ENCODE measurements at places on chromosomes 3 and 15.

DNA sequence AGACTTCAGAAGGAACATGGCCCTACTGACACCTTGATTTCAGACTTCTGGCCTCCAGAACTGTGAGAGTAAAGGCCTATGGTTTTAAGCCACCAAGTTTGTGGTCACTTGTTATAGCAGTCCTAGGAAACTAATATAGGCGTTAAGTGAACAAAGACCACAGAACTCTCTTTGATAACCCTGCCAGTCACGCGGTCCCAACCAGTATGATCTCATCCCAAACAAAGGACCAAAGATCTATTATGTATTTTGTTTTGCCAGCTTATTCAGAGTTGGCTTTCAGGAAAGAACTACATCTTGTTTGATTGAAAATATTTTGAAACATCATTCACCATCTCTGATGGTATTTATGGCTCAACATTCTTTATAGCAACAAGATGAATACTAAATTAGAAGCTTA is 294.4 kb upstream of the SLCO3A1 start:
- no peaks in the 10 kb centered on the region for H3K27me3 ChIP-seq
- H3K36me3 ChIP-seq = no peaks in the 10 kb centered on the region
- no peaks in the 10 kb centered on the region for H3K4me1 ChIP-seq
- no peak overlapping the region for H3K27ac ChIP-seq
- H3K4me3 ChIP-seq = no peak overlapping the region

GRCh38 chr15:26038693-26039092 is 175.6 kb upstream of the ATP10A start:
- H3K36me3 ChIP-seq = no peaks in the 10 kb centered on the region
- H3K27me3 ChIP-seq = no peaks in the 10 kb centered on the region
- no peak for DNase-seq
- no peak overlapping the region for H3K4me3 ChIP-seq

DNA sequence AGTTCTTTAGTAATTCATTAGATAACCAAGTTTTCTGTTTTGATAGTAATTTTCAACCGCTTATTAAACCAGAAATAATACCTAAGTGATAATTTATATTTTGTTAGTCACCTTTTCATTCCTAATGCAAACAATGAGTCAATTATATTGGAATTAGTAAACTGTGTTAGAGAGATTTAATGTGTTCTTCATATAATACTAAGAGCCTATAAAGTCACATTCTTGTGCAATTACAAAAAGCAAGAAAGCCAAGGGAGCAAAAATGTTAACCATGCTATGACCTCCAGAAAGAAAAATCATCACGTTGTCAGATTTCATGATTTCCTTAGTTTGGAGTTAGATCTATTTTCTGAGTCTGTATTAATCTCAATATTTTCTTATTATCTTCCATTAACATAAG is 108.8 kb upstream of the SAMMSON start:
- H3K4me3 ChIP-seq = no peak overlapping the region
- H3K27ac ChIP-seq = no peak overlapping the region
- peaks cover 2% of the 10 kb centered on the region for H3K27me3 ChIP-seq
- no peak for DNase-seq

GRCh38 chr3:31116651-31117050 is 222.2 kb upstream of the GADL1 start:
- no peak overlapping the region for H3K27ac ChIP-seq
- no peaks in the 10 kb centered on the region for H3K27me3 ChIP-seq
- H3K4me3 ChIP-seq = no peak overlapping the region
- no peaks in the 10 kb centered on the region for H3K4me1 ChIP-seq
- DNase-seq = no peak
- no peaks in the 10 kb centered on the region for H3K36me3 ChIP-seq

GRCh38 chr15:62456011-62456920 is 291.2 kb upstream of the C2CD4B start:
- no peaks in the 10 kb centered on the region for H3K27me3 ChIP-seq
- H3K4me3 ChIP-seq = no peak overlapping the region
- peaks cover 5% of the 10 kb centered on the region for H3K4me1 ChIP-seq
- H3K27ac ChIP-seq = no peak overlapping the region
- no peak for DNase-seq

DNA sequence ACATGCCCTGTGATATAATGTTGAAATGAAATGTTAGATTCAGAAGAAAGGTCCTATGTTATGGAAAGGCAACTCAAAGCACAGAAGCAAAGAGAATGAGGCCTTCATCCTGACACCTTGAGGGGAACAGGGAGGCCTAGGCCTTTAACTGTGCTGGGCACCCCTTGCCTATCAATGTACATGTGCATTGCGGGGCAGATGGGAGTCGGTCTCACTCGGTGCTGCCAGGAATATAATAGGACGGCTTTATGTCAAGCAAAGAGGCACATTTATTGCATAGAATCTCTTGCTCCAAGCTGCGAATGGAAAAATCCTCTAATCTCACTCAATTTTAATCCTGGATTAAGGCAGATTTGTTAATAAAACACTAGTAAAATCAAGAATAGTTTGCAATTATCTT is 301.0 kb upstream of the SOX14 start:
- H3K4me1 ChIP-seq = no peaks in the 10 kb centered on the region
- H3K36me3 ChIP-seq = no peaks in the 10 kb centered on the region
- no peak overlapping the region for H3K4me3 ChIP-seq
- H3K27ac ChIP-seq = no peak overlapping the region
- H3K27me3 ChIP-seq = no peaks in the 10 kb centered on the region
- DNase-seq = no peak

DNA sequence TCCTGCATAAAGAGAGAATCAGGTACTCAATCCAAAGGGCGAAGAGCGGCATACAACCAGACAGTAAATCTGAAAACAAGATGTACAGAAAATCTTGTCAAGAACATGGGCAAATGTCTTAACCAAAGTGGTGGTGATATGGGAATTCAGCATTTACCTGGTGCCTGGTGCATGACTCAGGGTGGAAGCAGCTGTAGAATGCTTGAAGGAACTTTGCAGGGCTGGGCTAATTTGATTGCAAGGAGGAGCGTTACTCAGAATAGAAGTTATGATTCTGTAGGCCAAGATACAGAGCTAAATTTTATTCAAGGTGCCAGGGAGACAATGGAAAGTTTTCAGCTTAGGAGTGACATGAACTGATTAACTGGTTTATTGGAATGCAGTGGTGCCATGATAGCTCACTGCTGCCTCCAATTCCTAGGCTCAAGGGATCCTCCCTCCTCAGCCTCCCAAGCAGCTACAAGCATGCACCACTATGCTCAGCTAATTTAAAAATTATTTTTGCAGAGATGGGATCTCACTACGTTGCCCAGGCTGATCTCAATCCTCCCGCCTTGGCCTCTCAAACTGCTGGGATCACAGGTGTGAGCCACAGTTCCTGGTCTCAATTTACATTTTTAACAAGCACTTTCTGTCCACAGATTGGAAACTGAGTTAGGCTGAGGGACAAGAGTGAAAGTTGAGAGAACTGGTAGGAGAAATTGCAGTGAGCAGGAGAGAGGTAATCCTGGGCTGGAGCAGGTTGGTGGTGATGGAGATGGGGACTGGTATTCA is 91.5 kb upstream of the TBC1D5 start:
- H3K27ac ChIP-seq = no peak overlapping the region
- no peaks in the 10 kb centered on the region for H3K27me3 ChIP-seq
- no peak overlapping the region for H3K4me3 ChIP-seq
- no peaks in the 10 kb centered on the region for H3K4me1 ChIP-seq
- H3K36me3 ChIP-seq = no peaks in the 10 kb centered on the region

GRCh38 chr15:39403640-39404117 is 177.2 kb upstream of the THBS1 start:
- no peaks in the 10 kb centered on the region for H3K4me1 ChIP-seq
- no peak overlapping the region for H3K4me3 ChIP-seq

- no peak overlapping the region for H3K27ac ChIP-seq
- H3K4me3 ChIP-seq = no peak overlapping the region
- no peak for DNase-seq
- H3K4me1 ChIP-seq = peaks cover 14% of the 10 kb centered on the region
- no peaks in the 10 kb centered on the region for H3K27me3 ChIP-seq
- H3K36me3 ChIP-seq = no peaks in the 10 kb centered on the region
Observed at GRCh38 chr15:66747886-66748707, 46.1 kb downstream of the SMAD6 start.

DNA sequence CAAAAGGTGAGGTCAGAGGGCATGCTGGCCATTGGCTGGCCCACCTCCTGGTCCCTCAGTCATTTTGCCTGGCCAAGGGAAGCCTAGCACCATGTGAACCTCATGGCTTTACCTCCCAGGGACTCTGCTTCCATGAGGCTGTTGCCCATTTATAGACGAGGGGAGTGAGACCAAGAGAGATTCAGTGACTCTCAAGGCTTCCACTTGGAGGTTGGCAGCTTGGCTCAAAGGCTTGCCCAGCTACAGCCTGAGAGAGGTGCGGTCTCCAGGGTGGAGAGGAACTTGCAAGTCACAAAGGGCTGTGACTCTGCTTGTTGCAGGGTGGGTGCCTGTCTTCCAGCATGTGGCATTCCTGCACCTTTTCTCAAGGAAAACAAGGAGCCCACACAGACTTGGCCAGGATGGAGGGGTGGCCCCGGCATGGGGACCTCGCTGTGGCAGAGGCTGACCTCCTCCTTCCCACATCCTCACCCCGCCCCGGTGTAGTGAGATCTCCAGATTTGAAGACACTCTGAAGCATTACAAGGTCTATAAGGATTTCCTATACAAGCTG is 24.5 kb downstream of the CFAP100 start:
- H3K27me3 ChIP-seq = no peaks in the 10 kb centered on the region
- H3K27ac ChIP-seq = no peak overlapping the region
- peak; percentile 41 for DNase-seq
- no peaks in the 10 kb centered on the region for H3K36me3 ChIP-seq
- no peaks in the 10 kb centered on the region for H3K4me1 ChIP-seq

DNA sequence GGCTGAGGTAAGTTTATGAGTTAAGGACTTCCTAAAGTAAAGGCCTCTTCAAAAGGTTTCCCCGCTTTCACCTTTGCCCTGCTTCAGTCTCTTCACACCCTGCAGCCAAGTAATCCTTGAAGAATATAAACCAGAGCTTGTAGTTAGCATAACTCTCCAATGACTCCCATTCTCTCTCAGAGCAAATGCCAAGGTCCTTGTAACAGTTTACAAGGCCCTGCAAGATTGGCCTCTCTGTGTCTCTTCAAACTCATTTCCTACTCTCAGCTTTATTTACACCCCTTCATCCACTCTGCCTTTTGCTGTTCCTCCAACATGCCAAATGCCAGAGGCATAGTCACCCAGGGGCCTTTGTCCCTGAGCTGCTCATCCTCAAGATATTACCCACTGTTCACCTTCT is 60.5 kb upstream of the MME start:
- H3K27ac ChIP-seq = no peak overlapping the region
- no peak overlapping the region for H3K4me3 ChIP-seq
- no peak for DNase-seq
- no peaks in the 10 kb centered on the region for H3K27me3 ChIP-seq
- H3K36me3 ChIP-seq = no peaks in the 10 kb centered on the region

- H3K36me3 ChIP-seq = no peaks in the 10 kb centered on the region
- no peak for DNase-seq
- H3K27ac ChIP-seq = no peak overlapping the region
- H3K4me3 ChIP-seq = no peak overlapping the region
Observed at GRCh38 chr3:5427938-5428337, 240.4 kb downstream of the EDEM1 start.

DNA sequence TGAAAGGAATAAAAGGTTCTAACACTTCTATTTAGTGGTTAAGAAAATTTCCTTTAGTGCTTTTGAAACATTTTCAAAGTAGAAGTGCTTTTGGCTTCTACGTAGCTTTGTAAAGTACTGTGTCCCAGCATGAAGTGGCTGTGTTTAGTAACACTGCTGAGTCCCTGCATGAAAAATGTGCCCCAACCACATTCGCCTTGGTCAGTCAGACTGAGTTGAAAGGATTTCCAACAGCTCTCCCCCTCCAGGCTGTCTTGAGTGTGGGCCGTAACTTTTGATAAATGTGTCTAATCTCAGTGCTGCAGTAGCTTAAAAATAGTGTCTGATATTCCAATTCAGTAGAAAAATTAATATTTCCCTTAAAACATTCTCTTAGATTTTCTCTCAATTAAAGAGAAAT is 115.0 kb downstream of the NR1D2 start:
- no peak for DNase-seq
- H3K27me3 ChIP-seq = no peaks in the 10 kb centered on the region
- H3K27ac ChIP-seq = no peak overlapping the region
- peaks cover 3% of the 10 kb centered on the region for H3K4me1 ChIP-seq
- no peak overlapping the region for H3K4me3 ChIP-seq

- H3K4me3 ChIP-seq = no peak overlapping the region
- H3K4me1 ChIP-seq = no peaks in the 10 kb centered on the region
- DNase-seq = no peak
Observed at GRCh38 chr3:194099215-194099614, 36.7 kb upstream of the HES1 start.

- no peak overlapping the region for H3K27ac ChIP-seq
- no peaks in the 10 kb centered on the region for H3K4me1 ChIP-seq
- H3K27me3 ChIP-seq = no peaks in the 10 kb centered on the region
- H3K36me3 ChIP-seq = 0 out of 2 replicates have a peak, but pooled peaks cover 3% of the 10 kb centered on the region
- H3K4me3 ChIP-seq = no peak overlapping the region
- DNase-seq = no peak
Observed at GRCh38 chr15:80462111-80462510, 57.9 kb downstream of the ARNT2 start.

- H3K27ac ChIP-seq = peak overlapping the region; percentile 50
- H3K36me3 ChIP-seq = no peaks in the 10 kb centered on the region
- peak overlapping the region; percentile 98 for H3K4me3 ChIP-seq
- H3K27me3 ChIP-seq = no peaks in the 10 kb centered on the region
- peak; percentile 73 for DNase-seq
Observed at GRCh38 chr3:71305231-71306206, 278.0 kb downstream of the FOXP1 start.

- DNase-seq = no peak
- no peak overlapping the region for H3K27ac ChIP-seq
- H3K27me3 ChIP-seq = no peaks in the 10 kb centered on the region
- H3K36me3 ChIP-seq = no peaks in the 10 kb centered on the region
- H3K4me3 ChIP-seq = no peak overlapping the region
Observed at GRCh38 chr15:68419301-68420175, 12.4 kb downstream of the ITGA11 start.

DNA sequence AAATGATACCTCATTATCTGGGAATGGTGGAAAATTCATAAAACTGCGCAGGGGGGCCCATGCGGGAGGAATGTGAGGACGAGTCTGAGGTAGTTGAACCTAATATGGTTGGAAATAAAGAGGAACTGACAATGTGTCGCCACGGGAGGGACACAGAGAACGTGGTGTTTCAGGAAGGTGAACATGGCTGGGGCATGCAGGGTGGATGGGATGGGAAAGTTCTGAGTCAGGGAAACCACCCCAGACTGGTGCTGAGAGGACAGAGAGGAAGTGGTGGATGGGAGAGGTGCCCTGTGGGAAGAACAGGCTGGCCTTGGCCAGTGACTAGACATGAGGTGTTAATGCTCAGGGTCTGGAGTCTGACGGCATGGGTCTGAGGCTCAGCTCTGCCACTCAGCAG is 137.1 kb upstream of the WNT5A start:
- no peak overlapping the region for H3K27ac ChIP-seq
- DNase-seq = no peak
- H3K27me3 ChIP-seq = no peaks in the 10 kb centered on the region

DNA sequence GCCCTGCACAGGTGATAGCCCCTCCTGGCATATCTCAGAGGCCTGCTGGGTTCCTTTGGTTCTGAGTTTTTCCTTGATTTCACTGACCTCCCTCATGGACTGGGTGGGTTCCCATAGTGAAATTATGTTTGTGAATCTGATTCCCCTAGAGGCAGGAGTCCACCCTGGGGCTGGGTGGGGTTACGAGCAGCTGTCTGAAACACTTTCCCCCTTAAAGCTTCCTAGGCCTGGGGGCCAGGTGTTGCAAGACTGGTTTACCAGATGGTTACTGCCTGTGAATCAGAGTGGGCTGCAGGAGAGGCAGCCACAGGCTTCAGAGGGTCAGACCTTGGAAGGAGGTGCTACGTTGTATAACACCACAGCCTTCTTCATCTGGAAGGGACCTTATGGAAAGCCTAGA is 34.3 kb downstream of the IL20RB start:
- H3K27me3 ChIP-seq = no peaks in the 10 kb centered on the region
- H3K4me1 ChIP-seq = no peaks in the 10 kb centered on the region
- no peak overlapping the region for H3K27ac ChIP-seq
- DNase-seq = no peak
